Activated naive CD4-positive, alpha-beta T cell treated with Interleukin-2 at 50 U/mL for 16 hours (primary cell): ENCODE measurements at places on chromosomes 3 and 15.

GRCh38 chr15:42511007-42511391, 15.6 kb downstream of the SNAP23 start:
- no peak for DNase-seq

- DNase-seq = no peak
These were observed 147.7 kb downstream of the RAB11A start for GRCh38 chr15:66017000-66017399.

DNA sequence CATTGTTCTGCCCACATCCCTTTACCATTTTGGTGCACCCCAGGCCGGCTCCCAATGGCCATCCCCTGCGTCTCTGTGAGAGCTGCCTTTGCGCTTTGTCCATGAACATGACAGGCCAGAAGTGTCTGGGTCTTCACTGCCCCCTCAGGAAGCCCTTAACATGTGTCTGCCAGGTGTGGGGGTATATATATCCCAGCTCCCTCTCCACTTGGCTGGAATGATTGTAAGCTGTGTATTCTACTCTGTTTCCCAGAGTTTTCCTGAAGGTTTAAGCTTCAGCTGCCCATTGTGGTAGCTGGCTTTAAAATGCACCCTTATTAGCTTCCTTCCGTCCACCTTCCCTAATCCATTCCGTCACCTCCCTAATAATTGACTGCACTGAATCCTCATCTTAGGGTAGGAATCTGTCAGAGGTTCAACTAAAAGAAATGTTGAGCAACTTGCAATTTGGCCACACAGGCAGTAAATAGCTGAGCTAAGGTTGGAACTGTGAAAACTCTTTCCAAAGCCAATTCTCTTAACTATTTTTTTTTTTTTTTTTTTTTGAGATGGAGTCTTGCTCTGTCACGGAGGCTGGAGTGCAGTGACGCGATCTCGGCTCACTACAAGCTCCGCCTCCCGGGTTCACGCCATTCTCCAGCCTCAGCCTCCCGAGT, 30.4 kb upstream of the UBE2E1 start:
- DNase-seq = no peak

- DNase-seq = no peak
These were observed 21.4 kb downstream of the EIF4E3 start for GRCh38 chr3:71703797-71704196.

DNA sequence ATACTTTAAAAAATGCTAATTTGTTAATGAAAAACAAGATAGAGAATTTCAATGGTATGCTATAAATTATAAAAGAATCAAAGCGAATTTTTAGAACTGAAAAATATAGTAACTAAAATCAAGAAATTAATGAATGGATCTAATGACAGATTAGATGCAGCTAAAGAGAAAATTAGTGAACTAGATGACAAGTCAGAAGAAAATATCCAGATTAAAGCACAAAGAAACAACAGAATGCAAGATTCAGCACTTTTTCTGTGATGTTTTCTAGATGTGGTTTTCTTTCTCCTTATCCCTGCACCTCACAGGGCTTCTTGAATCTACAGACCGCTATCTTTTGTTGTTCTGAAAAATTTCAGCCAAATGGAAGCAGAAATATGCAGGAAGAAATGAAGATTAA, 54.4 kb downstream of the INO80 start:
- no peak for DNase-seq

GRCh38 chr15:90039996-90040395, 38.9 kb downstream of the ZNF710 start:
- no peak for DNase-seq

DNA sequence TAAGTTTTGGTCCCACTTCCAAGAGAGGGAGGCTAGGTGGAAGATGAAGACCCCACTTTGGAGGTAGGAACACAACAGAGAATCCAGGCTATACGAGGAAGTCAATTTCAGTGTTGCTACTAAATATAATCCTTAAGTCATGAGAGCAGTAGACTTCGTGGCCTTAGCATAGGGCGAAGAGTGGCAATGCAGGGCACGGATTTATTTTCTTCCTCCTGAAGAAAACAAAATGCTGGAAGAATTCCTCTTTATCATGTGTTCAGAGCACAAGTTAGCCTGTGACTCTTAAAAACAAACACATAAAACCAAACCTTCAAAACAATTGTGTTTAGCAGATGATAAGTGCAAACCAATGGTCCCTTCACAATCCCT, 19.4 kb downstream of the BCL2L10 start:
- DNase-seq = no peak

- no peak for DNase-seq
These were observed 9.0 kb upstream of the STRIT1 start for GRCh38 chr3:155302481-155302880.

GRCh38 chr3:170076715-170077238, 39.0 kb downstream of the GPR160 start:
- DNase-seq = no peak

DNA sequence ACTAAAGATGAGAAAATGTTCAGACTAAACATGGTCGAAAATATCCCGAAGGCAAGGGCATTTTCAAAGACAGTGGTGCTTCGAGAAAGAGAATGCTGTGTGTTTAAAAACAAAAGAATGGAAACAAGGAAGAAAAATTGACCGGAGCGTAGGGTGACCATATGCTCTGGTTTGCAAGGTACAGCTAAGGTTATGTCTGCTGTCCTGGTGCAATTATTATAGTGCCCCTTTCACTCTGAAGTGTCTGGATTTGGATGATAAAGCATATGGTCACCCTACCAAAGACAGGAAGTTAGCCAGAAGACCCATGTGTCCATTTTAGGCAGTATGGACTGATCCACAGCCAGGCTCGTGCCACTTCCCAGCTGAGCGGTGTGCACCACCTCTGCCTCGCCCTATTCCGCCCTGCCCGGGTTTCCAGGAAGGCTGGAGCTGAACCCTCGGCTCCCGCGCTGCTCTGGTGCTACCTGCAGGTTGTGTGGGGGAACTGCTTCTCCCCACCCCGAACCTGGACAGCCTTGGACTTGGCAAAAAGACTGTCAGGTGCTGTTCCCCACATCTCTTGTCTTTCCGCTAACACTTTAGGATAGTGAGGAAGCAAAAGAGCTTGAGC, 25.2 kb downstream of the GOLGA6D start:
- peak; percentile 4 for DNase-seq

- no peak for DNase-seq
These were observed 30.8 kb upstream of the SLC25A36 start for GRCh38 chr3:140910860-140911259.

GRCh38 chr3:87437765-87438164, 161.4 kb upstream of the POU1F1 start:
- no peak for DNase-seq

DNA sequence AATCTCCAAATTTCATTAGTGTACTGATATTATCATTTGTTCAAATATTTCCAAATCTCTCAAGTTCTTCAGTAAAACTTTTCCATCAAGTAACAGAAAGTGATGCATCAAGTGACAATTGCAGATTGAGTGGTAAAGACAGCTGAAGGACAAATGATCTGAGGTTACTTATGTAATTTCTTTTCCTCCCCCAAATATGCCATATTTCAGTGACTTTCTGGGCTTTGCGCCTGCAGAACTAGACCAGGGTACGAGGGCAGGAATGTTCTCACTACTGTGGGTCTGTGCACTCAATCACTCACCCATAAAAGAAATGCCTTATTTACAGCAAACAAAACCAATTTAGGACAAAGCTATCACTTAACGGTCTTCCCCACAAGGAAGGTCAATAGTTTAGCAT, 4.7 kb downstream of the SUCLG2 start:
- no peak for DNase-seq

GRCh38 chr15:70783610-70784022, 20.3 kb upstream of the UACA start:
- DNase-seq = no peak

GRCh38 chr3:195063581-195064193, 207.3 kb downstream of the XXYLT1 start:
- no peak for DNase-seq

GRCh38 chr15:48940508-48940907, 23.2 kb downstream of the SHC4 start:
- DNase-seq = no peak

DNA sequence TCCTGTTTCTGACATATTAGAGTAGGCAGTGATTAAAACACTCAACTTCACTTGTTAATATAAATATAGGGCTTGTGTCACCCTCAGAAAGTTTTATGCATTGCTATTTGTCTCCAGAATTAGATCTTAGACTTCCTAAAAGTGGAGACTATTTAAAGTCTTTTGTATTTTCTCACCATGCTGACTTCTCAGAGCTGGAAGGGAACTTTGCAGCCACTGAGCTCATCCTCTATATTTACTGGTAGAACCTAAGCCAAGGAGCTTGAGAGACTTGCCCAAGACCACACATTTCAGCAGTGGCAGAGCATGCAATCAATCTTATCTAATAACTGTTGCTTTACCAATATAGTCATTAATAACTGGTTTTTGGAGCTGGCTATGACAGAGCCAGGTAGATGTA, 53.2 kb downstream of the STAC start:
- no peak for DNase-seq

GRCh38 chr3:38468765-38469164, 15.1 kb downstream of the ACVR2B start:
- DNase-seq = no peak

DNA sequence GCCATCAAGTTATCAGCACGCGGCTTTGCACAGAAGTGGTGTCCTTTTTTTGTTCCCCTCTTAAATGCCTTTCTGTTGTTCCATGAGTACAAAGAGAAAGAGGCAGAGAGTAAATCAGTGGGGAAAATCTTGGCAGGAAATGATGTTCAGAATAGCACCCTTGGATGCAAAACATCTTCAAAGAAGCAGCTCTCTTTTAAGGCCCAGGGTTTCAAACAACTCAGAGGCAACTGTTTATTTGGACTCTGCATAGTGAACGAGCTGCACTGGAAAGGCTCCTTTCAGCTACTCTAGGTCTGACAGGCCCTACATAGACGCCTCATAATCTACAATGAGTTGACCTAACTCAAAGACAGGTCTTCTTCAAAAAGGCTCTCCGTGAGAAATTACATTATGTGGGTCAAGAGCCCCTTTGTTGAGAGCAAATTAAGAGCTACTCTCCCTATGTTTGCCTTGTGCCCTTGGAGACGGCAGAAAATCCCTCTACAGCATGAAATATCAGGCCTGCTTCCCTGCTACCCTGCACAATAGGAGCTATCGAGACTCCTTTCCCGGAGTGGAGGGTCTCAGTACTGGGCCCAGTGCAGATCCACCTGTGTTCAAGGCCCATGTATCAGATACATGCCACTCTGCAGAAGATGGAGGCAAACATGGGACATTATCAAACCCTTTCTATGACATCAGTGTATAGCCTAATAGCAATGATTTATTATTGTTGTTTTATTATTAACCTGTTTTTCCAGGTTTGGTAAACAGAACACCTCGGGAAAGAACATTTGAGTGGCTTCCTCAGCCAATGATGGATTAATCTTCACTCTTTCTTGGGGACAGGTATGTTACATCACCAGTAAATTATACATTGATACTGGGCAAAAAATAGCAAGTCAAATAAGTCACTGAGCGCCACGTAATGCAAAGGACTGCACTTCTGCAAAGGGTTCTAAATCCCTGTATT, 53.1 kb downstream of the HEG1 start:
- no peak for DNase-seq

GRCh38 chr3:30954426-30954825, 60.0 kb upstream of the GADL1 start:
- no peak for DNase-seq

- no peak for DNase-seq
These were observed 943.6 kb downstream of the DIPK2A start for GRCh38 chr3:144915202-144915601.

DNA sequence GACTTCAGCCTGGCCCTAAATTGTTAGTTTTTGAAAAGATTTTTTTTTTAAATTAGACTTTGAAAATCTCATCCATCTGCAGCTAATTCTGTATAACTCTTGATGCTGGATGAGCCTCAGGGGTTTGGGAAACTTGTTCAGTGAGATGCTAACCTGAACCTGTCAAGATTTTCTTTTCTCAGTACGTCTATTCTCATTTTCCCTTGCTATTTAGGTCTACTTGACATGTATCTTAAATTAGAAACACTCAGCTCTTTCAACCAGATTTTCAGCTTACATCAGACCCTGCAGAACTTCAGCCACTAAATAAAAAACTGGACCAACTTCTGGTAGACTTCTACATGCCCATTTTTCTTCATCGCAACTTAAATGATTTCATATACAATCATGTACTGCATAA, 61.4 kb downstream of the MFSD1 start:
- no peak for DNase-seq

DNA sequence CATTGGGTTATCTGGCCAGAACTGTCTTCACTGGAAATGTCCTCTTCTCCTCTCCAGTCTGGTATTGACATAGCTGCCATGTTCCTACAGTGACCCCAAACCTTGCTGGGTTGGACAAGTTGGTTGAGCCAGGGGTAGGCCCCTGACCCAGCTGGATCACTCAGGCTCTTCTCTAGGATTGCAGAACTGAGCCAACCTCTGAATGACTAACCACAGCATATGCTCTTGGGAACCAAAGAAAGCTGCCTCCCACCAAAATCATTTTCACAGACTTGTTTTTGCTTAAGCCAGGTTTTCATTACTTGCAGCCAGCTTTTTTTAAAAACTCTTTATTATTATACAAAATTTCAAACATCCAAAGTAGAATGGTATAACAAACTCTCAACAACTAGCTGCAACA, 41.4 kb downstream of the FSIP1 start:
- DNase-seq = no peak

DNA sequence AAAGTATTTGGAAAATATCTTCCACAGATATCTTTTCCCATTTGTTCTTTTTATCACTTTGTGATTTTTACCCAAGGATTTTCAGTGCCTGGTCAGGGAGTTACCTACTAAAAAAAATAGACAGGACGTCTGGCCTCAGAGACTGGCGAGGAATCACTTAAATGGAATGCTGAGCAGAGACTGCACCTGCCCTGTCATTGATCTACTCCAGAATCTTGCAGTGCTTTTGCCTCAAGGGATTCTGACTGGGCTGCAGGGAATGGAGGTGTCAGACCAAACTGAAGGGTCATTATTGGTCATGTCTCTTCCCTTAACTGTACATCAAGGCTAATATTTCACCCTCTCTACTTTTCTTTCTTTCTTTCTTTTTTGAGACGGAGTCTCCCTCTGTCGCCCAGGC, 12.1 kb upstream of the RYR3 start:
- DNase-seq = no peak

DNA sequence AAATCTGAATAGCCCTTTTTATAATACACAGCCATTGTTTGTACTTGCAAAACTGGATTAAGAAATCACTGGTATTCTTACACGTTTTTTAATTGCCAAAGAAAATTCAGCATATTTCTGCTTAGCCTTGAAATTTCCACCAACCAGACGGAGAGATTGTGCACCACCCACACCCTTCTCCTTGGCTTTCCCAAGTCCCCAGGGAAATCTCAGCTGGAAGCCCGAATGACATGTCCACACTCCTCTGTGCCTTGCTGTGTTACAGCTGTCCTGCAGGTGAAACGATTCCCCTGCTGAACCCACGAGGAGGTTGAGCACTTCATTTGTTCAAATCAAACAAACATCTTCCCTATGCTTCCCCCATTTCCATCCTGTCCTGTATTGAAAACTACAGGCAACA, 49.6 kb upstream of the PPARG start:
- no peak for DNase-seq
